GM12864 (cell line): ENCODE measurements at places on chromosomes 6 and 20.

DNA sequence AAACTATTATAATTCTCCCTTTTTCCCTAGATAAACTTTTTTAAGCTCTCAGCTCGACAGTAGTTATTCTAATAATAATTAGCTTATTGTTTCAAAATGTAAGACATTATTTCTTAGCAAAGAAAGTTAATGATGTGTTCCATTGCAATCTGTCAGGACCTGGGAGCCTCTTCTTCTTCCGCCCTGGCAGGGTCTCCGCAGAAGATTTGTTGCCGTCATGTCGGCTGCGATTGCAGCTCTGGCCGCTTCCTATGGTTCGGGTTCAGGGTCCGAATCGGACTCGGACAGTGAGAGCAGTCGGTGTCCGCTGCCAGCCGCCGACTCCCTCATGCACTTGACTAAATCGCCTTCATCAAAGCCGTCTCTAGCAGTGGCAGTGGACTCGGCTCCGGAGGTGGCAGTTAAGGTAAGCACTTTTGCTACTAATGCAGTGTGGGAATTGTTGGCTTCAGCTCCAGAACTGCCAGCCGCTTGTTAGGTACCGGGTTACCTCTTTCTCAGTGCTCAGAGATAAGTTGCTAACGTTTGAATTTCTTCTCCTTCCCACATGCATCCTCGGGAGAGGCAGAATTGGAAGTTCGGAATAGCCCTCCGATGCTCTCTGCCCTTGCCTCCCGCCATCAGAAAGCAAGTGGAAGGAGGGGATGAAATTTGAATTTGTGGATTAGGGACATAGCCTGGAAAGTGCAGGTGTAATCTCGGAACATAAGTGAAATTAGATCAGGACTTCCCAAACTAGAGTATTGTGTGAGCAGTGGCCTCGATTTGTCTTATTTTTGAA, at the start of gene CDC40:
Gene CDC40, plus strand, starts transcription at position 200 of the 781 bp plus-strand sequence. Its CDS starts 18 bp downstream, at position 218.
- no peak for DNase-seq

GRCh38 chr6:119844387-119844786, 494.8 kb upstream of the MAN1A1 start:
- no peak for DNase-seq

DNA sequence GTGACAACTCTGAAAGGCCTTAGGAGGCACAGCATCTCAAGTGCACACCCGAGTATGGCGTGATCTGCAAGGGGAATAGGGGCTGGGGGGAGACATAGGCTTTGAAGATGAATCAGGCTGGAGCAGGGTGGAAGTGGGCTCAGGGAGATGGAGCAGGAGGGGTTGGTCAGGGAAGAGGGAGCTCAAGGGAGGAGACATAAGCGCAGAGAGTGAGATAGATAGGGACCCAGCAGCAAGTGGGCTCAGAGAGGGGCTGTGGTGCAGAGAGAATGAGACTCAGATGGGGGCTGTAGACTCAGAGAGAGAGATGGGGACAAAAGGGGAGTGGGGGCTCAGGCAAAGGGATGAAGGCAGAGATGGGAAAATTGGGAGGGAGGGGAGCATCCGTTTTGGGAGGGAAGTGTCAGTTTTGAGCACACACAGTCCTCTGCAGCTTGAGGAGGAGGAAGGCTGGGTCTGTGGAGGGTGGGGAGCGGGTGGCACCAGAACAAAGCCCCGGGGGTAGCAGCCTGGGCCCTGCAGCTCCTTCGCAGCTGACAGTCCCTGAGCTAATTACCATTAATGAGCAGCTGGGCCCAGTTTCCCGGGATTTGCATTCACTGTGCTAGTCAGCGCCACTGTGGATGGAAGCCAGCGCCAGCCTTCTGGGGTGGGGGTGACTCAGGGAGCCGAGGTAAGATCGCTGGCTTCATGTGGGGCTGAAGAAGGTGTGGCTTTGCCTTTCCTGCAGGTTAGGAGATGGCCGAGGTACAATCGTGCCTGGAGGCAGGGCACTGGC, 18.7 kb downstream of the SRXN1 start:
- DNase-seq: no peak

DNA sequence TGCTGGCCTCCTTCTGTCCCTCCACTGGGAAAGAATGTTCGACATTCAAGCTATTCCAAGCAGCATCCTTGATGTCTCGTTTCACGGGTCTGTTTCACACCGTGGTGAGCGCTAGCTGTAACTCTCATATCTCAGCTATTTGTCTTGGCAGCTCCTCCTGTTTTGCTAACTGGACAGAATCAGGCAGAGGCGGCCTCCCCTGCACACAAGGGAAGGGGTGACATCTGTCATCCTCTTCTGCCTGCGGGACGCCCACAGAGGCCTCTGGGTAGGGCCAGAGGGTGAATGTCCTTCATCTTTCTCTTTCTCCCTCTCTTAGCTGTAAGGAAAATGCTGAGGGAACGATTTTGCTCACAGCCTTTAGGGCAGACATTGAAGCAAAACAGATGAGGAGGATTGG, 232.8 kb upstream of the GMDS start:
- no peak for DNase-seq

- no peak for DNase-seq
Measured at GRCh38 chr6:17987447-17987696, at the start of gene KIF13A. Gene KIF13A, minus strand, starts transcription at chr6:17987635. Its CDS starts 172 bp downstream, at chr6:17987463.

DNA sequence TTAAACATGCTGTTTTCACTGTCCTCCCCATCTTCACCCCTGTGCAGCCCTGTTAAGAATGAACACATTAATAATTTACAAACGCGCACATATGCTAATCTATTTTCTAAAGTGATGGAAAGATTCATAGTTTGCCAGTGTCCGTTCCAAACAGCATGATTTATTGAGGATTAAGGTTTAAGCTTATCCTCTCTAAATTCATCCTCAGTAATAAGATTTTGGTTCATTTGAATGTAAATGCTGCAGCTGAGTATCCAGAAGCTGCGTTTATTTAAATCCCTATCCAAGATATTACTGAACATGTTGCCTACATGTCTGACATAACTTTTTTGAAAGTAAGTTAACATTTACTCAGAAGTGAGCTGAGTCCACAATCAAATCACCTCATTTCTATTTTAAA, 42.8 kb upstream of the FAM135A start:
- DNase-seq: no peak

- DNase-seq: no peak
Measured at GRCh38 chr6:159935633-159936032, 33.2 kb upstream of the IGF2R start.

DNA sequence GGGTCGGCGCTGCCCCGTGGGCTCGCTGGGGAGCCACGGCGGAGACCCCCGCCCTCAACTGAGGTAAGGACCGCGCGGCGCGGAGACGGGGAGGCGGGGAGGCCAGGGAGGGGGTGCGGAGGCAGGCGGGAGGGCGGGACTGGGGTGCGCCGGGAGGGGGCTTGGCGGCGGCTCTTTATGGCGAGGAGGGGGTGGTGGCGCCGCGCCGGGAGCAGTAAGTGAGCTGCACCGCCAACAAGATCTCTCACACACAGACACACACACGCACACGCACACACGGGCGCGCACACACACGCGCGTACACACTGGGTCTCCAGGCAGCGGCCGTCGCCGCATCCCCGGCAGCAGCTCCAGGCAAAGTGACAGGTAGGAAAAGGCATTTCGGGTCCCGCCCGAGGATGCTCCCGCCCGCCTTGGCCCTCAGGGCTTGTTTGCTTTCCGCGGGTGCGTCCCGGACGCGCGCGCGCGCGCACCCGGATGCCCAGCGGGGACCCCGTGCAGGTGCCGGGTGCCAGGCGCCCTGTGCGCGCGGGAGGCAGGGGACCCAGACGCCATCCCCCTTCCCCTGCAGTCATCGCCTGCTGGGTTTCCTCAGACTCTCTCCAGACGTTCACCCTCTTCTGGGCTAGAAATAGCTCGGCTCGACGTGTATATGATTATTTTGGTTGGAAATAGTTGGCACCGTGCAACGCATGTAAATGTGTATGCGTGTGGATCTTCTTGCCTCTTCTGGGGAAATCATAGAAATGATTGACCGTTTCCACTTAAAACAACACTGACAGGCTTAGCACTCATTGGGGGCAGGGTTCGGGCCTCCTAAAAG, at the start of gene PLCB4:
Gene PLCB4, plus strand, starts transcription at position 247 of the 823 bp plus-strand sequence. CDS start 238,728 bp downstream, outside the sequence.
- DNase-seq: no peak

GRCh38 chr20:50098259-50098658, 14.7 kb downstream of the UBE2V1 start:
- DNase-seq: no peak

GRCh38 chr6:40912158-40912946, 126.7 kb downstream of the UNC5CL start:
- peak; percentile 42 for DNase-seq

GRCh38 chr6:70150521-70150920, 152.4 kb downstream of the COL9A1 start:
- no peak for DNase-seq

DNA sequence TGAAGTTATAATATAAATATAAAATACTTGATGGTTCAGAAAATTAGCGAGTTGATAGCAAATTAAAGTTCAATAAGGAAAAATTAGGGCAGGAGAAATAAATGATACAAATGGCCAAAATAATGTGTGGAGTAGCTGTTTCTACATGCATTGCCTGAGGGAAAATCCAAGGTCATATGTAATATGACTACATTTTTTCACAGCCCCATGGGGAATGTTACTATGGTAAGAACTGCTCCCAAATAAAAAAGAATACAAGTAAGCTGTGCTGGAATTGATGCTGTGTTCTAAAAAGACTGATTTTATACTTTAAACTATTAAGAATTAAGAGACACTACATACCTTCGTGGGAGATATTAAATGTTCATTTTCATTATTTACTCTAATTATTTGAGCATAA, 34.1 kb downstream of the MEI4 start:
- DNase-seq: no peak

DNA sequence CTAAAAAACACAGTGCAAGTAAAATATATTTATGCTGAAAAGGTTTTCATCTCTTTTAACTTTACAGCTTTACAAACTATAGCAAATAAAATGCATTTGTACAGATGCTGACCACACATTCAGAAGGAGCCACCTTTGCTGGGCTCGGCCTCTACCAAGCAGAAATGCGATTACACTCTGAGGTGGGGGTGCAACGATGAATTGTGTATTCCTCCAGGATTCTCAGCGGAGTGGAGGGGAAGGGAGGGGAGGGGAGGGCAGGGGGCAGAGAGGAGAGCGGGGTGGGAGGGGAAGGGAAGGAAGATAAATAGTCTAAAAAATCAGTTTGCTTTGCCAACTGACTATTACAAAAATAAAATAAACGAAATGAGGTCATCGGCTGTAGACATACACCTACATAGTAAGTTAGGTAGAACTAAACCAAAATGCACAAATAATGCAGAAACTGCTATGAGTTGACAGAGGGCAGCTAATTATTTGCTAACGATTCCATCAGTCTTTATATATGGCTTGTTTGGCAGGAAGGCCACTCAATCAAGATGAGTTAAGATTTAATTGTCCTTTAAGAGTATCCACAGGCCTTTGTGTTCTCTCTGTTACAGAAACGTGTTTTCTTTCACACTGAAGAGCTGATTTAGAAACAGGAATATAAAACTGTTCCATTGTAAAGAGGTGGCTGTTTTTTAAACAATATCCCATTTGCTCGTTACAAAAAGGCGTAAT, 90.1 kb downstream of the TAF4 start:
- no peak for DNase-seq

DNA sequence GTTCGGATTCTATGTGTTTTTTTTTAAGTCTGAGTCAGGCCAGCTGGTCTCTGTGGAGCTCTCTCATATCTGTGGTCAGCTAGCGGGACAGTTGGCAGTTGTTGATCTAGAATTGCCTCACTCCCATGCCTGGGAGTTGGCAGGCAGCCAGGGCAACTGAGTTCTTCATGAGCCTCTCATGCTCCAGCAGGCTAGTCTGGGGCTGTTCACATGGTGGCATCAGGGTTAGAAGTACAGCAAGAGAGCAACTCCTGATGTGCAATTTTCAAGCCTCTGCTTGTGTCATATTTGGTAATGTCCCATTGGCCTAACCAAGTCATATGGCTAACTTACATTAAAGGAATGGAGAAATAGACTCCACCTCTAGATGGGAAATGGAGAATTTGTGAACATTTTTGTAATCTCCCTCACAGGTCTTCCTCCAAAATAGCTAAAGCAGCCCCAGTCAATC, 6.7 kb upstream of the IFT52 start:
- peak; percentile 12 for DNase-seq

GRCh38 chr6:118383924-118384323, 164.2 kb upstream of the PLN start:
- no peak for DNase-seq

- DNase-seq: no peak
Measured at GRCh38 chr6:125294925-125295324, 6.8 kb downstream of the HDDC2 start.

GRCh38 chr6:139941826-139942225, 567.4 kb upstream of the CITED2 start:
- DNase-seq: no peak

- no peak for DNase-seq
Measured at GRCh38 chr6:131488780-131489179, 84.2 kb upstream of the ARG1 start.

DNA sequence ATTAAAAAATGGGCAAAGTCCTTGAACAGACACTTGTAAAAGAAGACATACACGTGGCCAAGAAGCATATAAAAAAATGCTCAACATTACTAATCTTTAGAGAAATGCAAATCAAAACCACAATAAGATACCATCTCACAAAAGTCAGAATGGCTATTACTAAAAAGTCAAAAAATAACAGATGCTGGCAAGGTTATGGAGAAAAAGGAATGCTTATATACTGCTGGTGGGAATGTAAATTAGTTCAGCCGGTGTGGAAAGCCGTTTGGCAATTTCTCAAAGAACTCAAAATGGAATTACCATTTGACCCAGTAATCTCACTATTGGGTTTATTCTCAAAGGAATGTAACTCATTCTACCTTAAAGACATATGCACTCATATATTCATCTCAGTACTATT, 166.6 kb downstream of the KHDC1L start:
- DNase-seq: no peak

DNA sequence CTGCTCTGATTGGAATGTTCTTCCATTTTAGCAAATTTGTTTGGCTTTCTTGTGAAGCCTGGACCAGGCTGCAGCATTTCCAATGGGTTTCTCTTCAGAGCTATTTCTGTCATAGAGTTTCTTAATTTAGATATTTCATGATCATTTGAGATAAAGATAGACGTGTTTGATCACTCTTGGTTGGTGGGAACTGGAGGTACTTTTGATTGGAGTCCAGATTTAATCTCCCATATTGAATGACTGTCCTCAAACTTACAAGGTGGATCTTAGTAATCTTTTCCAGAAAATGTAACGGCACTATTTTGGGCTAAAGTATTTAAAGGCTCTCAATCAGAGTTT, 29.2 kb downstream of the RNF144B start:
- DNase-seq: no peak

- no peak for DNase-seq
Measured at GRCh38 chr6:50097966-50098640, 48.4 kb upstream of the DEFB112 start.
